ENCODE measurements at places on chromosomes 7 and 10.

- no peak for DNase-seq
Measured at GRCh38 chr7:28685242-28685643, 272.9 kb downstream of the TRIL start.

GRCh38 chr10:11159543-11160215 lies 142.0 kb downstream of the CELF2 start:
- no peak for DNase-seq

DNA sequence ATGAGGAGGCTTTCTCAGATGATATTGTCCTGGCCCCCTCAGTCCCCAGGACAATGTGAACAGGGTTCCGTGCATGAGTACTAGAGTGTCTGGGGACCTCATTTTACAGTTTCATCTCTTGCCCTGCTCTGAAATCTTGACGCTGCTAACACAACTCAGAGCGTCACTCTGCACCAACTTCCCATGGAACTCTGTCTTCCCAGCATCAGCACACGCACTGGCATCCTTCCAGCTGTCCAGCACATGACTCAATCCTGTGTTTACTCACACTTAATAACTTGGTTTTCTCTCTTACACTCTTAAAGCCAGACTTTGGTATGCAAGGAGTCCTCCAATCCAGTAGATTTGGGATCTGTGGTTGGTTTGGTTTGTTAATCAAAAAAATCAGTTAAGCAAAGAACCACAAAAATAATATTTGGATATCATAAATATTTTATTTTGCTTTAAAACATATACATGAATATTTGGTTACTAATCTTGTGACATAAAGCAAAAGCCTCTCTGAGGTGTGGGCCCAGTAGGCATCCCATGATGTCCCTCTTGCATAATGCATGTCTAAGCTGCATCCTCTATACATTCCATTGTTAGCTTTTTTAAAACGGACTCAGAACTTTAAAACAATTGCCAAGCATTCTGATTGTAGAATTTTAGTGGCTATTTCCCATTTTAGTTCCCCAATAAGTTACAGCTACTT lies 131.0 kb downstream of the CXCL12 start:
- DNase-seq, result no peak

DNA sequence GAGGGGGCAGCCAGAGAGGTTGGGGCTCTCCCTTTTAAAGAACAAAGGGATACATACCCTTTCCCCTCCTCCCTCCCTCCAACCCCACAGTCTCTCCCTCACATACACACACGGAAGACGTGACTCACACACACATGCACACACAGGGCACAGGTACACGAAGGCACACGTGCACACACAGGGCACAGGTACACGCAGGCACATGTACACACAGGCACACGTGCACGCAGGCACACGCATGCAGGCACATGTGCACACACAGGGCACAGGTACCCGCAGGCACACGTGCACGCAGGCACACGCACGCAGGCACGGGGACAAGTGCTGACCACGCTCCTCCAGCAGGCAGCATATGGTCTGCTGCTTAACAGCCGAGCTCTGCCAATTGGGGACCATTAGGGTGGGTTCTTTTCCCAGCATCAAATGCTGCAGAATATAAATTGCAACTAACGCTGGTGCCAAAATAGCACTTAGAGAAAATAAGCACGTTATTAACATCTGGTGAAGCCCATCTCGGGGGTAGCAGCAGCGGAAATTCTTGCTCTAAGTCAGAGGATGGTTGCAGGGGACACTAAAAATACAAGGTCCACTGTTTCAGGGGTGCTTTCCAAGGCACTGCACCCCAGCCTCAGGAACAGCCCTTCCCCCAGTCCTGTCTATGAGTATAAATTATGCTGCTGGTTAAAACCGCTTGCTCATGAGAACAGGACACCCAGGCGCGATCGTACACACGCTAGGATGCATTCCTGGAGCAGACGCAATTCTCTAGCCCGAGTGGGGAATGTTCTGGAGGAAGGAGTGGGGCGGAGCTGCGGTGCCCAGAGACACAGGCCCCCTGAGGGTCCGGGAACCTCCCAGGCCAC lies 55.2 kb upstream of the TNRC18 start:
- no peak for DNase-seq

- DNase-seq, result no peak
Measured at GRCh38 chr7:129657363-129657762, 45.8 kb downstream of the NRF1 start.

DNA sequence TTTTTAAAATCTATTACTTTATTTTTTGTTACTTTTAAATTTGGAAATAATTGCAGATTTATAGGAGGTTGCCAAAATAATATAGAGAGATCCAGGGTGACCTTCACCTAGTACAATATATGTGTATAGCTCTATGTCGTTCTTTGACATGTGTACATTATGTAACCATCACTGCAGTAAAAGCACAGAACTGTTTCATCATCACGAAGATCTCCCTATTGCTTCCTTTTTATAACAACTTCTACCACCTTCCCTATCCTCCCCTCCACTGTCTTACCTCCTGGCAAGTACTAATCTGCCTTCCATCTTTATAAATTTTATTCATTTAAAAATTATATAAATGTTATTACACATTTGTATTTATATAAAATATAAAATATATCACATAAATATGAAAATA lies 251.0 kb downstream of the AUTS2 start:
- no peak for DNase-seq

- no peak for DNase-seq
Measured at GRCh38 chr10:34031400-34031799, 696.9 kb upstream of the NRP1 start.

- DNase-seq, result no peak
Measured at GRCh38 chr7:138377306-138377705, 82.8 kb upstream of the TRIM24 start.

GRCh38 chr7:19145434-19146115 lies 354 bp upstream of the FERD3L start:
- no peak for DNase-seq

- DNase-seq, result no peak
Measured at GRCh38 chr7:130966246-130967009, 232.4 kb upstream of the KLF14 start.

GRCh38 chr10:51926337-51926736 lies 226.9 kb upstream of the CSTF2T start:
- no peak for DNase-seq

DNA sequence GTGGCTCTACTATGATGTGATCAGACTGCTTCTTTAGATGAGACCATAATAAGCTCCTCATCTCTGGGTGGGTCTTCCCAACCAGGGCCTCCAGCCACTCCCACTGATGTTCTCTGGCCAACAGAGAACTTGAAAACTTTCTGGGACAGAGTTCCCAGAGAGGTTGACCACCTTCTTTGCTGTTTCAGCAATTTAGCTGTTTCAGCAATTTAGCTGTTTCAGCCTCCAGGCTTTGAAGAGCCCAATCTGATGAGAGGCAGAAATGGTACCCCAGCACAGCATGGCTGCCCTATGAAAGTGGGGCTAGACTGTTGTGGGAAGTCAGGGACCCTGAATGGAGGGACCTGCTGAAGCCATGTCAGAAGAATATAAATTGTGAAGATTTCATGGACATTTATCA lies 49.0 kb downstream of the ZNF92 start:
- no peak for DNase-seq

DNA sequence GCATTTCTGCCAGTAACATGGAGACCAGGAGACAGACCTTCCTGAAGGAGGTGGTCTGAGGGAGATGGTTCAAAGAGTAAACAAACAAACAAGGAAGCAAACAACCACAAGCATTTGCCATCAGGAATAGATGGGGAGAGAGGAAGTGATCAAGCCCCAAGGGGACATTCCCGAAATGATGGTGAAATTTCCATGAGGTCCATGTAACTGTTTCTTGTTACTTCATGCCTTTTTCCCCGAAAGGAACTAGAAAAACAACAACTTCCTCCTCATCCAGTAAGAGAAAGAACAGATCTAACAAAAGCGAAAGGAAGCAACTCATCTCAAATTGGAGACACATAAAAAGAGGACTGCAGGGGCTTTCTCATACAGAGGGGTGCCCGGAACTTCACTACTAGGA lies 152.5 kb upstream of the ZNF32 start:
- DNase-seq, result no peak

- no peak for DNase-seq
Measured at GRCh38 chr7:104267701-104268368, 60.0 kb upstream of the ORC5 start.

DNA sequence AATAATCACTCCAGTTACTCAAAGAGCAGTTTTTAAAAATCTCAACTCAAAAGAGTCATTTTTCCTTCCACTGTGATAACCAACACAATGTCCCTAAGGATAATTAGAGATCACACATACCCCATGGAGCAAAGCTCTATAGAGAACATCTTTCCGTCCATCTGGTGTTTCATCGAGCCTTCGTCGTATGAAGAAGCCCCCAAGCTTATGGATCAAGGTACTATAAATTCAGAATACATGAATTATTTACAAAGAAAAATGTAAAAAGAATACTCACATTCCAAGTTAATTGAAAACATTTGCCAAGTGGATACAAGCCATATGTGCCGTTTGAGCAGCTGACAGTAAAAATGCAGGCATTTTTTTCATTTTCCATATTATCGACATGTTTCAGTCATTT lies 14.8 kb downstream of the GPAM start:
- DNase-seq, result no peak

DNA sequence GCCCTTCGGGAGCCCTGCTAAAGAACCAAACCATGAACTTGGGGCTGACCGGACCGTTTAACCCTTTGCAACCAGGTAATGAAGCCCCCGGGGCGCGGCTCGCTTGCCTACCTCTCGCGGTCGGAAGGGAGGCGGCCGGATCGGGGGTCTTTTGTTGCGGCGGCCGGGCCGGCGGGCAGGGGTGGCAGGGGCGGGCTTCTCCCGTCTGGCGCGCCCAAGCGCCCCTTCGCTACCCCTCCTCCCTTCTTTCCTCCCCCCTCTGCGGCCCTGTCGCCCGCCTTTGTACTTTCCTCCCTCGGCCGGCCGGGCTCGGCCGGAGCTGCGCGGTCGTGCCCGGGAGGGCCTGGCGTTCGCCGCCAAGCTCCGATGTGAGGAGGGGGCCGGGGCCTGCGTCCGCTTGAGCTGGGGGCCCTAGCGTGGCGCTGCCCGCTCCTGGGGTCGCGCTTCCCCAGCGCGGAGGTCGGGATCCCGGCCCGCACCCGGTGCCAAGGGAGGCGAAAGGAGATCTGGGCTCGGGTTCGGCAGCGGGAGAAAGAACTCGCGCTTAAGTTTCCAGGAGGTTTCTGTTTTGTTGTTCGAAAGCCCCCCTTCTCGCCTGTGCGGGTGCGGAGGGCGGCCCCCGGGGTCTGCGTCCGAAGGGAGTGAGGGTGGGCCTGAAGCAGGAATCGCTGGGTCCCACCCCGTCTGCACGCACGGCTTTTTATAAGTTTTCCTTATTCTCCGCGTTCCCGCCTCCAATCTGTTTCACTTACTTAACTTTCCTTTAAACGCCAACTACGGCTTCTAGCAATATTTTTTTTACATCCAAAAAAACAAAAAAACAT lies 436.8 kb upstream of the GALNT17 start:
- DNase-seq, result no peak

GRCh38 chr7:117193564-117193963 lies 129.3 kb downstream of the WNT2 start:
- no peak for DNase-seq

DNA sequence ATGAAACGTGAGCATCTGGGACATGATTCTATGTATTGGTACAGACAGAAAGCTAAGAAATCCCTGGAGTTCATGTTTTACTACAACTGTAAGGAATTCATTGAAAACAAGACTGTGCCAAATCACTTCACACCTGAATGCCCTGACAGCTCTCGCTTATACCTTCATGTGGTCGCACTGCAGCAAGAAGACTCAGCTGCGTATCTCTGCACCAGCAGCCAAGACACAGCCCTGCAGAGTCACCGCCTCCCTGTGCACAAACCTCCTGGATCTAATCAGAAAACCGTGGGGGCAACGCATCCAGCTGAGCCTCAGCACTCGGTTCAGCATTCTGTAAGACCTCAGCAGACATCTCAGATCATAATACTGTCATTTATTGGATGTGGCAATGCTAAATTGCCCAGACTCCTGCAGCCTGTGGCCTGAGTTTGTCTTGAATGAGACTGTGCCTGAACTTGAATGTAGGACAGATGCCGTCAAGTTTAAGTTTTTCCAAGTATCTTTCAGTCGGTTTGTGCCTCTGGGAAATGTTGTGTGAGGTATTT lies 41.5 kb upstream of the PRSS58 start:
- DNase-seq, result no peak

- no peak for DNase-seq
Measured at GRCh38 chr10:27680691-27681605, 64.7 kb downstream of the MKX start.

- DNase-seq, result no peak
Measured at GRCh38 chr10:104472957-104473745, 119.5 kb downstream of the CFAP58 start.

DNA sequence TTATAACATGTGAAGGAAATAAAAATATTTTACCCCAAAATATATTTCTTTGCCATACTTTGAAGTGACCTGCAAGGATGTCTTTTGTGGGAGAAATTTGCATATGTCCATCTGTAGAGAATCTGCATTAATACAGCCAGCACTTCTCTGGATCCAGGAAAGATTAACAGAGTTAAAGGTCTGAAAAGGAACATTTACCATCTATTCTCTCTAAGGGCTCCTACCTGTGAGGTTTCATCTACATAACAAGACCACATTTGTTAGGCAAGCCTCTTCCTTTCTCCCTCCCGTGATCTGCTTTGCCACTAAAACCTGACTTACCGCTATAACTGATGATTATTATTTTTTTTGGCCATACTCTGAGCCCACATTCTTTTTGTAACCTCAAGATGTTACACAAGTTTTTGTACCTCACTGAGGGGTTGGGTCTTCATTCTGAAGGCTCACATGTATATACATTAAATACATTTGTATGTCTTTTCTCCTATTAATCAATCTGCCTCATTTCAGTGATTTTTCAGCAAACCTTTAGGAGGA lies 129.4 kb downstream of the AKR1D1 start:
- no peak for DNase-seq

GRCh38 chr7:109479388-109479787 lies 909.7 kb downstream of the DNAJB9 start:
- no peak for DNase-seq

GRCh38 chr10:31603235-31604087 lies 284.4 kb downstream of the ZEB1 start:
- peak; percentile 75 for DNase-seq

GRCh38 chr7:75995996-75996395 lies 1.6 kb upstream of the TMEM120A start:
- no peak for DNase-seq

DNA sequence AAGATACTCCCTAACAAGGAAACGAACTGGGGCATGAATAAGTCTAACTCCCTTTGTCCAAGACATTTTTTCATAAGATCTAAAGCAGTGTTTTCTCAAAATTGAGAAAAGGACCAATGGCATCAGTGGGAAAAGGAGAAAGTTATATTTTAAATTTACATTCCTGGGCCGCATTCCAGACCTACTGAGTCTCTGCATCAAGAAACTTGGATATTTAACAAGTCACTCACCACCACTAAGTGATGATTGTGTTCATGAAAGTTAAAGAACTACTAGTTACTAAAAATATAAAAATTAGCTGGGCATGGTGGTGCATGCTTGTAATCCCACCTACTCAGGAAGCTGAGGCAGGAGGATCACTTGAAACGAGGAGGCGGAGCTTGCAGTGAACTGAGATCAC lies 149.6 kb upstream of the MEOX2 start:
- DNase-seq, result no peak

Measured in NCI-H1436 treated with DMSO at 0.1 percent for 48 hours (cell line).